Body of pancreas (tissue), 4 donors: ENCODE measurements at places on chromosomes 12 and 14.

- no peak overlapping the region for H3K4me3 ChIP-seq
- DNase-seq = no peak
- no peaks in the 10 kb centered on the region for H3K36me3 ChIP-seq
Measured at GRCh38 chr14:67852926-67853604, 33.5 kb downstream of the RAD51B start.

DNA sequence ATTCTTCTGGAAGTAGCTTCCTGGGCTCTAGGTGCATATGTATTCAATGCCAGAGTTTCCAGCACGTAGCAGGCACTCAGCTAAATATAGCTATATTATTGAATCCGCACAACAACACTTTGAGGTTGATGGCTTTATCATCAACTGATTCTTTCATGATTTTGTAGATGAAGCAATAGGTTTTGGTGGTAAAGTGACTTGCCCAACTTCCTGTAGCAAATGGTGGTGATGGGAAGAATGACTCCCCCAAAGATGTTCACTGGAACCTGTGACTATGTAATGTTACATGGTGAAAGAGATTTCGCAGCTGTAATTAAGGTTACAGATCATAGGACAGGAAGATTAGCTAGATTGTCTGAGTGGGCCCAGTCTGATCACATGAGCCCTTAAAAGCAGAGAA is 3.2 kb downstream of the TDRD9 start:
- no peak overlapping the region for H3K27ac ChIP-seq
- H3K4me1 ChIP-seq = no peaks in the 10 kb centered on the region
- no peaks in the 10 kb centered on the region for H3K27me3 ChIP-seq
- no peaks in the 10 kb centered on the region for H3K36me3 ChIP-seq
- DNase-seq = no peak

- no peak for DNase-seq
- H3K27me3 ChIP-seq = no peaks in the 10 kb centered on the region
- no peak overlapping the region for H3K27ac ChIP-seq
- H3K36me3 ChIP-seq = no peaks in the 10 kb centered on the region
- H3K4me3 ChIP-seq = no peak overlapping the region
Measured at GRCh38 chr14:21543521-21543960, 17.4 kb upstream of the SALL2 start.

DNA sequence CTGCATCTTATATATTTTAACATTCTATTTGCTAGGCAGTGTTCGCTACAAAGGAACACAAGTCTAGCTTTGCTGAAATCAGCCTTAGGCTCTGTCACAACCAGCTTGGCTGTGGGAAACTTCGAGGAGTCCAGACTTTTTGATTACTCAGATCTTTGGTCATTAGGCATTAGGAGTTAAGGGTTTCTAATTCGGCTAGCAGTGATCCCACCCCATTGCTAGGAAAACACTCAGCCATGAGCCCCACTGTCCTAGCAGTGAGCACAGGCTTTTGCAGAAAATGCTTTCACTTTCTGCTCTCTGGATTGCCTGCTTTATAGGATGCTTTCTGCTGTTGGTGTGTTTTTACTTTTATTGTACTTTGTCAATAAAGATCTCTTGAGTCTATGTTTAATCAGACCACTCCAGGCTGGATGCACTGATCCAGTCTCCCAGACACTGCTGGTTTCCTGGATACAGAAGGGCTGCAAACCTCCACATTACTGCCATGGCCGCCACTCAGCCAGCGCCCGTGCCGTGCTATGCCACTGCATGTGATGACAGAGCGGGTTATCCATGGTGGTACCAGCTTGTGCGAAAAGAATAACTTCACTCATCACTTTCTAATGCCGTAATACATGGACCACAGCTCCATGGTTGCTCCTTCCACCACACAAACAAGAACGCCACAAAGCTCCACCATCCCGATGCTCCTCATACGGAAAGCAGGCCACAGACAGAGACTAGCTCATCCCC is 41.0 kb upstream of the PYGL start:
- H3K4me1 ChIP-seq = peaks cover 1% of the 10 kb centered on the region
- DNase-seq = no peak
- no peak overlapping the region for H3K4me3 ChIP-seq
- no peaks in the 10 kb centered on the region for H3K36me3 ChIP-seq

GRCh38 chr12:119671070-119671469 is 3.1 kb downstream of the PRKAB1 start:
- H3K27me3 ChIP-seq = no peaks in the 10 kb centered on the region
- peak overlapping the region; percentile 91 for H3K27ac ChIP-seq
- DNase-seq = no peak
- H3K4me3 ChIP-seq = no peak overlapping the region
- H3K36me3 ChIP-seq = peaks cover 24% of the 10 kb centered on the region

DNA sequence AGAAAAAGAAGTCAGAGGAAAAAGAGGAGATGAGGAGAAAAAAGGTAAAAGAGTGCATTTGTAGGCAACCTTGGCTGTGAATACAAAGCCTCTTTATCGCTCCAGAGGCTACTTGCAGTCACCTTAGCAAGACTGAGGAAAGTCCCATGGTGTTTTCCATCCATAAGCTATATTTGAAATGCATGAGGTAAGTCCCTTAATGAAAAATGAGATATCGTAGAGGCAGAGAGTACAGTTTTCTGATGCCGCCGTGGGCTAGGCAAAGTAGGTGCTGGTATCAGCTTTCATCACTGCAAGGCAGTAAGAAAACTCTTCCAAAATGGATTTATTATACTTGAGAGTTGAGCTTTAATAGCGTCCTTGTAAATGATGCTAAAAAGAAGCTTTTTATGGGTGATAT is 186.8 kb downstream of the ASCL1 start:
- H3K27ac ChIP-seq = no peak overlapping the region
- H3K4me3 ChIP-seq = no peak overlapping the region
- H3K27me3 ChIP-seq = no peaks in the 10 kb centered on the region
- no peak for DNase-seq
- no peaks in the 10 kb centered on the region for H3K36me3 ChIP-seq
- H3K4me1 ChIP-seq = no peaks in the 10 kb centered on the region

GRCh38 chr14:36132826-36133225 is 43.7 kb downstream of the PTCSC3 start:
- DNase-seq = no peak
- no peaks in the 10 kb centered on the region for H3K27me3 ChIP-seq
- no peaks in the 10 kb centered on the region for H3K4me1 ChIP-seq
- no peak overlapping the region for H3K27ac ChIP-seq

DNA sequence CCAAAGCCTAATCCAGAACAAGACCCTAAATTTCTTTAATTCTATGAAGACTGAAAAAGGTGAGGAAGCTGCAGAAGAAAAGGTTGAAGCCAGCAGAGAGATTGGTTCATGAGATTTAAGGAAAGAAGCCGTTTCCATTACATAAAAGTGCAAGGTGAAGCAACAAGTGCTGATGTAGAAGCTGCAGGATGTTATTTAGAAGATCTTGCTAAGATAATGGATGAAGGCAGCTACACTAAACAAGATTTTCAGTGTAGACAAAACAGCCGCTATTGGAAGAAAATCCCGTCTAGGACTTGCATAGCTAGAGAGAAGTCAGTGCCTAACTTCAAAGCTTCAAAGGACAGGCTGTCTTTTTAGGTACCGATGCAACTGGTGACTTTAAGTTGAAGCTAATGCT is 65.4 kb upstream of the AMIGO2 start:
- no peak overlapping the region for H3K27ac ChIP-seq
- no peaks in the 10 kb centered on the region for H3K36me3 ChIP-seq
- H3K4me3 ChIP-seq = no peak overlapping the region
- DNase-seq = no peak

DNA sequence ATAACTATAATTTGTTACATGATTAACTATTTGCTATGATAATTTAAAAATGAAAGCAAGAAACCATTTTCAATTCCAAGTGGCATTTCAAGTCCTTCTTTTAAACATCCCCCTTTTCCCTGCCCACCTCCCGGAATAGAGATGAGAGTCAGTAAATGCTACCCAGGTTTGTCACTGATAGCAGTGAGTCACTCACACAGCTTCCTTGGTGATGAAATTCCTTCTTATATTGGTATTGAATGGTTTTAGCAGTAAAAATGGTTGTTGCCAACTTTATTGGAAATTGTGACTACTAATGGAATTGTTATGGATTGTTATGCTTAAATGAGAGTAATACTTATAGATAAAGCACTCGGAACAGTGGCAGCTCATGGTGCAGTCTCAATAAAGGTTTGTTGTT is 90.5 kb downstream of the PPM1A start:
- no peaks in the 10 kb centered on the region for H3K4me1 ChIP-seq
- no peaks in the 10 kb centered on the region for H3K27me3 ChIP-seq
- no peak overlapping the region for H3K4me3 ChIP-seq
- no peak for DNase-seq
- H3K36me3 ChIP-seq = no peaks in the 10 kb centered on the region

- H3K4me3 ChIP-seq = no peak overlapping the region
- no peak for DNase-seq
- H3K27me3 ChIP-seq = no peaks in the 10 kb centered on the region
- H3K27ac ChIP-seq = no peak overlapping the region
- H3K4me1 ChIP-seq = no peaks in the 10 kb centered on the region
Measured at GRCh38 chr14:95597784-95598211, 62.9 kb downstream of the GLRX5 start.

GRCh38 chr12:124459852-124460645 is 107.4 kb downstream of the NCOR2 start:
- H3K4me3 ChIP-seq = no peak overlapping the region
- no peak for DNase-seq

GRCh38 chr12:42426746-42427145 is 100.8 kb downstream of the PPHLN1 start:
- H3K27ac ChIP-seq = no peak overlapping the region
- H3K36me3 ChIP-seq = no peaks in the 10 kb centered on the region
- peaks cover 11% of the 10 kb centered on the region for H3K4me1 ChIP-seq
- H3K4me3 ChIP-seq = no peak overlapping the region
- DNase-seq = no peak
- H3K27me3 ChIP-seq = no peaks in the 10 kb centered on the region

- no peaks in the 10 kb centered on the region for H3K4me1 ChIP-seq
- H3K27me3 ChIP-seq = no peaks in the 10 kb centered on the region
- no peak overlapping the region for H3K4me3 ChIP-seq
- H3K36me3 ChIP-seq = no peaks in the 10 kb centered on the region
Measured at GRCh38 chr12:15052691-15053090, 79.8 kb downstream of the PDE6H start.

DNA sequence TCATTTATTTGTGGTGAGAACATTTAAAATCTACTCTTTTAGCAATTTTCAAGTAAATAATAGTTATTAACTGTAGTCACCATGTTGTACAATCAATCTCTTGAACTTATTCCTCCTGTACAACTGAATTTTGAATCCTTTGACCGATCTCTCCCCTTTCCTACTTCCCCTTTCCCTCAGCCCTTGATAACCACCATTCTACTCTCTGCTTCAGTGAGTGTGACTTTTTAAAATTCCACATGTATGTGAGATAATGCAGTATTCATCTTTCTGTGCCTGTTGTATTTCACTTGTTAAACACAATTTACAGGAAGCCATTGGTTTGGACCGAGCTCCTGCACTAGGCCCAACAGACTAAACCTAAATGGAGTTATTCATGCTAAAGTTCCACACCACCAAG is 458.9 kb upstream of the PDE3A start:
- no peak for DNase-seq
- H3K4me3 ChIP-seq = no peak overlapping the region
- no peaks in the 10 kb centered on the region for H3K27me3 ChIP-seq
- no peak overlapping the region for H3K27ac ChIP-seq
- no peaks in the 10 kb centered on the region for H3K4me1 ChIP-seq

- no peak overlapping the region for H3K4me3 ChIP-seq
- no peak for DNase-seq
- H3K36me3 ChIP-seq = no peaks in the 10 kb centered on the region
- H3K4me1 ChIP-seq = no peaks in the 10 kb centered on the region
- H3K27me3 ChIP-seq = no peaks in the 10 kb centered on the region
Measured at GRCh38 chr12:75289753-75290152, 40.4 kb downstream of the CAPS2 start.

DNA sequence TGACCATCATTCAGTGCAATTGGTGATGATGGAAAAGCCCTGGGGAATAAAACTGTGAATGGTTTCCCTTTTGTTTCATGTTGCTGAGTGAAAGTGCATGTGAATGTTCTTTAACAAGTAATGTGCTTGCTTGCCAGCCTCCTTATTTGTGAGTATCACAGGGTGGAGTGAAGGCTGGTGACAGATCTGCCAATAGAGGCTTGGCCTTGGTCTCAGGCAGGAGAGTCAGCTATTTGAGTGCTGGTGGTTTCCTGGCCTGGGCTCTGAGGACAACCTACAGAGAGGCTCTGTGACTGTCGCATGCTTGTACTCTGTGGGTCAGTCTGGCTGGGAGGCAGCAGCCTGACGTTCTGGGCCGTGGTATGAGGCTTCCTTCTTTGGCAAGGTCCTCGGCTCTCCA is 20.7 kb downstream of the KRT85 start:
- H3K36me3 ChIP-seq = no peaks in the 10 kb centered on the region
- no peak overlapping the region for H3K4me3 ChIP-seq
- H3K27ac ChIP-seq = no peak overlapping the region

GRCh38 chr12:62466018-62466593 is 520 bp upstream of the MON2 start:
- peak overlapping the region; percentile 95 for H3K27ac ChIP-seq
- no peaks in the 10 kb centered on the region for H3K27me3 ChIP-seq
- H3K36me3 ChIP-seq = no peaks in the 10 kb centered on the region

DNA sequence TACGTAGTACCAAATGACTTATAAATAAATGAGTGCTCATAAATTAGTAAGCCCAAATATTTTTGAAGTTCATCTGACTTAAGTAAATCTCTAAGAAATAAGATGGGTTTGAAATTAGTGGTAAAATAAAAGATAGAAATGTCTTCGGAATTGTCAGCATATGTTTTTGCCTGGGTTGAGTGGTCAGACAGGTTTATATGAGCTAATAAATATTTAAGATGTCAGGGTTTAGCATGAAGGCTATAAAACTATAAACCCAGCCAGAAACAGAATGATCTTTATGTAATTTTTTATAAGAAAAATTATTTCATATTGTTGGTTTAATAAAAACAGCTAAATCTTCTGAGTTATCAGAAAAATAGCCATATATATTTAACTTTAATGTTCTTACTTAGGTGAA is 37.3 kb downstream of the JAG2 start:
- no peaks in the 10 kb centered on the region for H3K36me3 ChIP-seq
- DNase-seq = no peak
- H3K4me1 ChIP-seq = no peaks in the 10 kb centered on the region

DNA sequence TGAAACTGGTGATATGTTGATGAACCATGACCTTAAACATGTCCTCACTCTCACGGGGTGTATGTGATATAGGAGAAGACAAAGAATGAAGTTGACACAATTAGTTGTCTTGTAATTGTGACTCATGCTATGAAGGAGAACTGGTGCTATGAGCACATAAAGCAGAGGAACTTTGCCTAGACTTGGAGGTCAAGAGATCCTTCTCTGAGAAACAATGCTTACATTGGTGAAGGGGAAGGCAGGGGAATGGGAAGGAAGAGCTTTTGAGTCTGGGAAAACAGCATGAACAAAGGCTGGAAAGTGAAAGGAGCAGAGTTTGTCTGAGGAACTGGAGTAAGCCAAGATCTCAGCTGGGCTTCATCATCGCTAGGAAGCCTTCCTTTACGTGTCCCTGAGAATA is 83.2 kb downstream of the MYRFL start:
- H3K27me3 ChIP-seq = no peaks in the 10 kb centered on the region
- H3K4me1 ChIP-seq = no peaks in the 10 kb centered on the region
- no peak for DNase-seq
- no peak overlapping the region for H3K27ac ChIP-seq
- H3K36me3 ChIP-seq = no peaks in the 10 kb centered on the region
- no peak overlapping the region for H3K4me3 ChIP-seq
